NCI-H526 (cell line): ENCODE measurements at places on chromosomes 11 and 22.

DNA sequence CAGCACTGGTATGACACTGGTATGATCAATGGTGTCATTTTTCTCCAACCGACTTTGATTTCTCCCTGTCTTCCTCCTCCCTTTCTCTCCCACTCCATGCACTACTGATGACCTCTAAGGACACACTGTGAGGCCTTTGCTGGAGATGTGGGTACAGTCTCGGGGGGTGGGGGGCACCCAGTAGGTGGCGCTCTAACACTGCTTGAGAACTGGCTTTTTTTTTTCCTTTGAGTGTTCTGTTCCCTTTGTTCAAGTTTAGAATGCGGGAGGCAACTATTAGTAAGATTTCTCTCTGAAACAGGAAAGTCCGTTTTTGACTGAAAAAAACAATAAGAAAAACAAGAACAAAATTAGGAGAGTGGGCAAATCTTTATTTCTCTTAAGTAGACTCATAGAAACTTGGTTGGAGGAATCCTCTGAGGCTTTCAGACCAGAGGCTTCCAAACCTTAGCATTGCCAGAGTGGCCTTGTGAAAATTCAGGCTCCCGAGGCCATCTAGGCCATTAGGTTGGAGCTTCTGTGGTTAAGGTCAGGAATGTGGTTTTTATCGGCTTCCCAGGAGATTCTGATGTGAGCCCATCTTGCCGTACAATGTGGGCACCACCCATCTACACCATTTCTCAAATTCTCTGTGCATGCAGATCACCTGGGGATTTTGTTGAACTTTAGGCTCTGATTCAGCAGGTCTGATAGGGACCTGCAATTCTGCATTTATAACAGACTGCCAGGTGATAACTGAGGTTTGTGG lies 43.2 kb downstream of the PANX1 start:
- no peak for DNase-seq

GRCh38 chr22:22946131-22946530 lies 58.5 kb downstream of the IGLL5 start:
- no peak for DNase-seq

DNA sequence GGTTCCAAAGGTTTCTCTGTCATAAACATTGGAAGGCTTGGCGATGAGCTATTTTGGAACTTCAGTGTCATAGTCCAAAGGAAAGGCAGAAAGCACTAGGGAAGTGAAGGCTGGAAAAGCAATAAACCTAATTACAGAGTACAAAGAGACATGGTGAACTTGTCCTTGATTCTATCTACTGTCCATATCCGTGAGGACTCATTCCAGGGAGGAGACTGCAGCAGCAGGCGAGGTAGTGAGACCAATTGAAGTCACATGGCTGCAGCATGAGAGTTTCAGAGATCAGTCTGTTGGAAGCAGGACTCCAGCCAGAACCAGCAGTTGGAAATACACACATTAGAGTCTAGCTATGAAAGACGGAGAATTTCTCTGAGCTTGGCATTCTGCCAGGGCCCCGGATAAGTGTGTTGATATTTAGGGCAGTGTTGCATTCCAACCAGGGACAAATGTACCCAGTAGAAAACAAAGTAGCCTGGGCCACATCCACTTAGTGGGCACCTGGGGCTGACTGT lies 54.1 kb upstream of the ARHGAP42 start:
- DNase-seq = no peak

DNA sequence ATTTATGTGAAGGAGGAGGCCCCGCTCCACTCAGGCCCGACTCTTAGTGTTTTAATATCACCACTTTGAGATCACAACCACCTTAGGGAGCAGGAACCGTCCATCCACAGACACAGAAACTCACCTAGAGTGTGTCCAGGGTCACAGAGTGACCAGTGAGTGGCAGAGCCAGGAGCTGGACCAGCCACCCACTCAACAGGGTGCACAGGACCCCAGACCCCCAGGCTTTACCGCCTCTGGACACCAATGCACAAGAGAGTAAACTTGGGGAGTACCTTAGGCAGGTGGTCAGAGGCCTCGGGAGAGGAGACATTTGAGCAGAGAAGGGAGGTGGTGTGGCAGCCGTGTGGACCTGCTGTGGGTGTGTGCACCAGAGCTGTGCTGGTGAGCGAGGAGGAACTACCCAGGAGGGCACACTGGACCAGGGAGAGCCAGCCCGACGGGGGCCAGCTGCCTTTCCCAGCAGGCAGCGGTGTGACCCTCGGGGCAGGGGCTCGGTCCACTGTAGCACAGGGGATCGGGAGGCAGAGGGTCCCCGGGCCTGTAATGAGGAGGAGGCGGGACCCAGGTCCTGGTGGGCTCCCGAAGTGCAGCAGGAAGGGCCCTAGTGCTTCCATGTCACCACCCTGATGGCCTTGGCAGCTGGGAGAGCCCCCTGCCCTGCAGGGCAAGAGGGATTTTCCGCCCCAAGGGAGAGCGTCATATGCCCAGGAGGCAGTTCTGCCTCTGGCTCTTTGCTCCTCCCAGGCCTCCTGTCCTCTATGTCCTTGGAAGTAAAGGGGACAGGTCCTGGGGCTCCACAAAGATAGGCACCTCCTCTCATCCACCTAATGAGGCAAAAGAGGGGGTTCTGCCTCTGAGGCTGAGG lies 7.5 kb upstream of the NLRP6 start:
- no peak for DNase-seq

DNA sequence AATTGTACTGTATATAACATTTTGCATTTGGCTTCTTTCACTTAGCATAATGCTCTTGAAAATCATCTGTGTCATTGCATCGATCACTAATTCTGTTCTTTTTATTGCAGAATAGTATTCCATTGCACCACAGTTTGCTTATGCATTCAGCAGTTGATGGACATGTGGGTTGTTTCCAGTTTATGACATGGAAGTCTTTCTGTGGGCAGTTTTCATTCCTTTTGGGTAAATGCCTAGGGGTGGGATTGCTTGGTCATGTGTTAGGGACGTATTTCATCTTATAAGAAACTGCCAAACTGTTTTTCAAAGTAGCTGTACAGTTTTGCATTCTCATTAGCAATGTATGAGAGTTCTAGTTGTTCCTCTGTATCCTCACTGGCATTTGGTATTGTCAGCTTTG lies 127.0 kb downstream of the HIPK3 start:
- DNase-seq = no peak

DNA sequence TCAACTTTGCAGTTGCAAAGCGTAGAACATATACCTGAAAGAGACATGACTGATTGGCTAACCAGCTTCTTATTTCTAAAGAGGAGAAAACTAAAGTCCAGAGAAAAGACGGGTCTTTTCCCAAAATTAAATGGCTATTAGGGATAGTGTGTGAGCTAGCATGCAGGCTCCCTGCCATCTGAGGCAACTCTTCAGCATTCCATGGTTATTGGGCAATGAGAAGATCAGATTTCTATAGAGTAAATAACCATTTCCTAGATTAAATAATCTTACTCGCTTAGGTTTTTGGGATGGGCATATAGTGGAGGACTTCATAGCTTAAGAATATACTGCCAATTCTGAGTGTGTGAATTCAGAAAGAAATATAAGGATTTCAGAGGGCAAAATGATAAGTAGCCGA lies 95.0 kb downstream of the PDHX start:
- DNase-seq = no peak

- DNase-seq = no peak
Observed at GRCh38 chr11:70924108-70924507, 328.3 kb downstream of the SHANK2 start.

GRCh38 chr22:46727813-46728364 lies 10.2 kb downstream of the CERK start:
- DNase-seq = no peak

DNA sequence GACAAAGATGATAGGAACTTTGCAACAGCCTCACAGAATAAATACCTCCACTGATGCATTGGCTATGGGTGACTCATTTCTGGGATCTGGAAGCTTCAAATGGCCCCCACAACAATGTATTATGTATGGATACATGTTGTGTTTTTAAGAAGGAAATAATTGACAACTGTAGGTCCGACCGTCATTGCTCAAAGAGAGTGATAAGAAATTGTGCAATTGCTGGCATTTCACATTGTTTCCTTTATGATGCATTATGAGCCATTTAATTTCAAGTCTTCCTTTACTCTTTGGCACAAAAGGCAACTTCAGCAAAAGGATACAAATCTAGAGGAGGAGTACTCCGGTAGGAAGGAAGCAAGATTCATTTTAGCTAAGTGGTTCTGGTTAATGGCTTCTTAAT lies 2.0 kb downstream of the ANO3 start:
- no peak for DNase-seq

DNA sequence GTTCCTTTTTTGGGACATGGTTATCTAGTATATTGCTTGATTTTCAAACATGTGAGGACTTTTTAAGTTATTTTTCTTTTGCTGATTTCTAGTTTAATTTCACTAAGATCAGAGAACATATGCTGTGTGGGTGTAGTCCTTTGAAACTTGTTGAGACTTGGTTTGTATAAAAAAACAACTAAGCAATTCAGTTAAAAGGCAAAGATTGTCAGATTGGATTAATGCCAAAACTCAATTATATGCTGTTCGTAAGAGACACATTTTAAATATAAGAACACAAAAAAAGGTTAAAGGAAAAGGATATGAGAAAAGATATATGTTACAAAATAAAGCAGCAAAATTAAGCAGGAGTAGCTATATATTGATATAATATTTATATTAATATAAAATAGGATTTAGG lies 17.8 kb upstream of the RRM1 start:
- DNase-seq = no peak

GRCh38 chr11:105856954-105857353 lies 165.1 kb downstream of the MSANTD4 start:
- DNase-seq = no peak

DNA sequence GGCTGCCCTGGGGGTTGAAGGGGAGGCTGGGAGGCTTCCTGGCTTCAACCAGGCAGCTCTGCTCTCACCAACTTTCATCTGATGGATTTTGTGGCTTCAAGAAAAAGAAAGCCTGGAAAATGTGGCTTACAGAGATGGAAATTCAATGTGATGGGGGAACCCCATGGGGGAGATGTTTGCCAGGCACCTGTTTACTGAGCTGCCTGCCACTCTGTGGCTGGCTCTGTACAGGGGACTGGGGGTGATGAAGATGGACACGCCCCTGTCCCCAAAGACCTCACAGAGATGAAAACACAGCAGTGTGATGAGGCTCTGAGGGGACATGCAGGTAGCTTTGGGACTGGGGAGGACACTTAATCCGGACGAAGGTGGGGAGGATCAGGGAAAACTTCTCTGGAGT lies 10.1 kb downstream of the TMEM258 start:
- no peak for DNase-seq

- no peak for DNase-seq
Observed at GRCh38 chr22:49687786-49688515, 139.7 kb downstream of the BRD1 start.

DNA sequence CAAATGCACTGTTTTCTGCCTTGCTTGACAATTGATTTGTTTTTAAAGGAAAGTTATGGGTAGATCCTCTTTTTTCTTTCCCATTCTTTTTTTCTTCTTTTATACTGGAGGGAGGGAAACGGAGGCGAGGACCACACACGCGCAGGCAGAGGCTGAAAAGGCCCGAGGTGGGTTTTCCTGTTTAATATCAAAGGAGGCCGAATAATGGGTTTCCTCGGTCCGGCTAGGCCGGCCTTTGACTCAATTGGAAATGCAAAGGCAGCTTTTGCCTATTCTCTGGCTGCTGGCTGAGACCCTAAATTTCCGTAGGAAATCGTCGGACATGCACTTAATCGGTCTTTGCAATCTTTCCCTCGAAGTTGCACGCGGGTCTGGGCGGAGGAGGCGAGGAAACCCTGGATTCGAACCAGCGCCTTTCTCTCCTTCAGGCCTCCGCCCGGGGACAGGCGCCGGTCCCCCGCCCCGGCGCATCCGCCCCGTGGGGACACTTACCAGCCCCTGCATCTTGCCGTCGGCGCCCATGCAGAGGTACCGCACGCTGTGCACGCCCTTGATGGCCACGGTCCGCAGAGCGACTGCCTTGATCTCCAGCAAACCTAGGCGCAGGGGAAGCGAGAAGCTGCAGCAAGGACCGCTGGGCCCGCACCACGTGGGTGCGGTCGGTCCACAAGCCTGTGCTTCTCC lies 911 bp downstream of the FGF19 start:
- no peak for DNase-seq

GRCh38 chr11:26753723-26754504 lies 32.1 kb upstream of the SLC5A12 start:
- DNase-seq = peak; percentile 66

DNA sequence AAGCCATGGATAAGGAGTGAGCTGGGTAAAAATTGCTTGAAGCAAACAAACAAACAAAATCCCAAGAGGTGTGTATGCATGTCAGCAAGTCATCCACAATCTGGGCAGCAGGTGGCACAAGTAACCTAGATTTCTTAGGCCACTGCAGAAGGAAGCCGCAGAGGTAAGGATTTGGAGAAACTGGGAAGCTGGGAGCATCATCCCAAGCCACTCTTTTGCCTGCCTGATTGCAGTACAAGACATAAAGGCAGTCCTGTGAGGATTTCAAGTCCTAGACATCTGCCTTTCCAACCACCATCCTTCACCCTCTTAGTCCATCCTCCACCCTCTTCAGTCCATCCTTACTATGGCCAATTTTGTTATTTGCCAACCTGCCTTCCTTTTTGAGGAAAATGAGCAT lies 67.2 kb upstream of the BMAL1 start:
- DNase-seq = peak; percentile 91

DNA sequence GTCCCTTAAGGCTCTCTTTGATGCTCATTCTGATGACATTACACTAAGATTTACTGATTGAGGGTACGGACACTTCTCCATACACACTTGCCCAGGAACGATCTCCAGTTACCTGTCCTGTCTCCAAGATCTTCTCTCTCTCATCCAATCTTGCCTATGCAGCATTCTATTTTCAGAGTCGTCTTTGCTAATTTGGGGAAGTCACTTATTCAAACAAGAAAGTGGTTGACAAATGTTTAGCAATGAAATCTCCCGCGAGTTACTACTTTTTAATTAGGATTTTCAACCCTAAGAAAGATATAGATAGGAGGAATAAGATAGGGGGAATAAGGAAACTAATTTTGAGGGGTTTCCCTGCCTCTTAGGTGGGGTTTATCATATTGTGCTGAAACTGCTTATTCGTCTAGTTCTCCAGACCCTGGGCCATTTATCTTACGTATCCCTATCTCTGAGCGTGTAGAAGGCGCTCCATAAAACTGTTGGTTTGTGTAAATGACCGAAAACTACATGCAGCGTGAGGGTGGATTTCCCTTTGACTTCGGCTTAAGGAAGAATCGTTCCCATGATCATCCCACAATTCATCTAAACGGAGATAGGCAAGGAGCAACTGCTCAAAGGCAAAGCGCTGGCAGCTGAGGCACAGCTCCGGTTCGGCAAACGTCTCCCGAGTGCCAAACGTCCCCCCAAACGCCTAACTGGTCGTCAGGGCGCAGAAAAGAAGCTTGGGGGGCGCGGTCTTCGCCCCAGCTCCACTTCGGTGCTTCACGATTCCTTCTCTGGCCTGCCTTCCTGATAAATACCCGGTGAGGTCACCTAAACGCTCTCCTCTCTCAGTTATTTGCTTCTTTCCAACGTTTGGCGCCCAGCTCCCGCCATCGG lies 804 bp downstream of the APIP start:
- DNase-seq = peak; percentile 78

GRCh38 chr11:75024068-75024449 lies 35.3 kb downstream of the NEU3 start:
- DNase-seq = peak; percentile 29

- DNase-seq = no peak
Observed at GRCh38 chr11:5712507-5712906, 22.9 kb downstream of the TRIM22 start.

- no peak for DNase-seq
Observed at GRCh38 chr22:37203354-37204044, 8.8 kb downstream of the SSTR3 start.

GRCh38 chr11:119566319-119566718 lies 143.3 kb upstream of the THY1 start:
- DNase-seq = no peak

- DNase-seq = peak; percentile 97
Observed at GRCh38 chr22:30326706-30327362, at the start of gene TBC1D10A. Gene TBC1D10A, minus strand, starts transcription at chr22:30326941. Its CDS starts 60 bp downstream, at chr22:30326881.

- no peak for DNase-seq
Observed at GRCh38 chr11:19472679-19473078, 231.9 kb upstream of the E2F8 start.
